Renal pelvis (tissue), 12 donors: ENCODE measurements at places on chromosomes 5 and 9.
A peak's percentile ranks its signal among the peaks of the same experiment; 100 is the strongest.

DNA sequence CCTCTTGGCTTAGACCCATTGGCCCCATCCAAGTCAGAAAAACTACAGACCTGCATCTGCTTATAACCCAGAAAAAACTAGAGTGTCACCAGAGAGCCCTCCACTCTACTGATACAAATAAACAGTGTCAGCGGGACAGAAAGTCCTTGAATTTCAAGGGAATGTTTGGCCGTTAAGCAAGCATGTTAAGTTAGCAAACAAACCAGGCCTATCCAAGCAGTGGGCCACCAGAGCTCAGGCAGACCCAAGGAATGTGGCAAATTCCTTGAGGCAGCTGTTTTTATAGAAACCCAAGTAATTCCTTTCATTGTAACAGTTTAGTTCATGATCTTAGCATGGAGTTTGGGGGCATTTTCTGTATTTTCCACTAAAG is 70.9 kb downstream of the PRLR start:
- DNase-seq: peak; percentile 30

DNA sequence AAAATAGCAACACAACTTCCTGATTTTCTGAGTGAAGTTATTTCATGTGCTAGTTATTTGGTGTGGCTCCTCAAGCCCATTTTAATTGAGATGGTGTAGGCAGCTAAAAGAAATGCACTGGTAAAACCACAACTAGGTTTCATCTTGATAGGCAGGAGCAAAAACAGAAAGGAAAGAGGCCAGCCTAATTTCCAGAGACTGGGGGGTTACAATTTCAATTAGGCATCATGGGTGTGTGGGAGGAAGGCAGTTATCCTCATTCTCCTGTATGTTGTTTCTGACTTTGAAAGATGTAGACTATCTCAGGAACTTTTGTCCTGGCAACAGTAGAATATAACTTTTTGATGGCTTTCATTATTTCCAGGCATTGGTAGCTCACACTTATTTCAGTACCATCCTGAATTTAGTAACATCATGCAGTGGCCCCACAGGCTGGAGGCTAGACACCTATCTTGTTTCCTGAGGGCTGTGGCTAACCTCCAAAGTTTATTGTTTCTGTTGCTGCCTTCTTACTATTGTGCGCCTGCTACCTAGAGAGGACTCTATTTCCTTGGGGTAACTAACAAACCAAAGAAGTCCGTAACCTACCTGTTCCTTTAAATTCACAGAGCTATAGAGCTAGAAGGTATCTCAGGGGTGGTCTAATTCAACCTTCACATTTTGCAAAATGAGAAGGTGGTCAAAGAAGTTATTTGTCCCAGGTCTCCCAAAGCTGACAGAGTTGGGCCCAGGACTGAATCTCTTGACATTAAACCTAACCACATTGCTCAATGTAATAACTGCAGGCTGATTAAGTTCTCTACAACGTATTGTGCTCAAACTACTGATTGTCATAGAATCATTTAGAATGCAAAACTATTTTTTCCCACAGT is 42.4 kb downstream of the FYB1 start:
- DNase-seq: no peak

DNA sequence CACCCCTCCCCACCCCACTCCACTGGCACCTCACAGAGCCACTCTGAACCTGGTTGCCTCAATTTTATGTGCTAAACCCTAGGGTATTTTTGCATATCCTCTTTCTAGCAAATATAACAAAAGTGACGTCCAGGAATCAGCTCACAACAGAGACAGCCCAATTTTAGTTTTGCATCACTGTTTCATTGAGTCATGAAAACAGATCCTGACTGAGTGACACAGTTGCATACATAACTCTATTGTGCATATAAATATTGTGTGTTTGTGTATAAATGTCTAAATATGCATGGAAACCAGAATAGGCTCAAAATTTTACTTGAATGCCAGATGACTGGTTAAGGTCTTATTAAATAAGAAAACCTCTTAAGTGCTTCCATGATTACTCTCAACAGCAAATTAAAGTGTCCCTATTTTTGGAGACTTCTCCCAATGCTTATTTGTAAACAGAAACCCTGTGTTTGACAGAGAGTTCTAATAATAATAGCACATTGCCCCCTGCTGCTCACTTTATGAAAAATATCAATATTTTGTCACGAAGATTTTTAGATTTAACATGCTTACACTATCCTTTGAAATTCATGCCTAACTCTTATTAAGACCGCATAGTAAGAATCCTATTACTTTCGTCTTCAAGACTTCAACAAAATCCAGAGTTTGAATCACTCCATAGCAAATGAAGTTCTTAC is 75.5 kb upstream of the PRRC1 start:
- no peak for DNase-seq

- DNase-seq: no peak
Measured at GRCh38 chr5:32790411-32790951, 79.4 kb downstream of the NPR3 start.

DNA sequence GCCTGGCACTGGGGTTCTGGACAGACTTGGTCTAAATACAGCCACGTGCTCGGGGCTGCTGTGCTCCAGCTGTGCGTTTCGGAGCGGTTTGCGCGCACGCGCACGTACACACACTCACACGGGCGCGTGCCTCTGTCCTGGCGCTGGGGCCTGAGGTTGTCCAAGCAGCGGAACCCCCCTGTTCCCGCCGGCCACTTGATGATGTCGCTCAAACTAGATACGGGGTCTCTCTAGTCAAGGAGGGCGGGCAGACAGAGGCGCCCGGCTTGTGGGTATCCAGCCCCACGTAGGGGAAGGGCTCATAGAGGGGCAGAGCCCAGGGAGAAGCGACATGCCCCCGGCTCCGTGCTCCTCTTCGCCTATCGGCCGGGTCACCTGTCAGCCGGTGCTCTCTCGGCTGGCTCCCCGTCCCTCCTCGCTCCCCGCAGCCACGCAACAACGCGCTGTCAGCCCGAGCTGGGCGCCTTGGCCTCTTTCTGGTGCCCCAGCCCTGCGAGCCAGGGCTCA is 8.9 kb downstream of the NR2F1-AS1 start:
- DNase-seq: no peak

DNA sequence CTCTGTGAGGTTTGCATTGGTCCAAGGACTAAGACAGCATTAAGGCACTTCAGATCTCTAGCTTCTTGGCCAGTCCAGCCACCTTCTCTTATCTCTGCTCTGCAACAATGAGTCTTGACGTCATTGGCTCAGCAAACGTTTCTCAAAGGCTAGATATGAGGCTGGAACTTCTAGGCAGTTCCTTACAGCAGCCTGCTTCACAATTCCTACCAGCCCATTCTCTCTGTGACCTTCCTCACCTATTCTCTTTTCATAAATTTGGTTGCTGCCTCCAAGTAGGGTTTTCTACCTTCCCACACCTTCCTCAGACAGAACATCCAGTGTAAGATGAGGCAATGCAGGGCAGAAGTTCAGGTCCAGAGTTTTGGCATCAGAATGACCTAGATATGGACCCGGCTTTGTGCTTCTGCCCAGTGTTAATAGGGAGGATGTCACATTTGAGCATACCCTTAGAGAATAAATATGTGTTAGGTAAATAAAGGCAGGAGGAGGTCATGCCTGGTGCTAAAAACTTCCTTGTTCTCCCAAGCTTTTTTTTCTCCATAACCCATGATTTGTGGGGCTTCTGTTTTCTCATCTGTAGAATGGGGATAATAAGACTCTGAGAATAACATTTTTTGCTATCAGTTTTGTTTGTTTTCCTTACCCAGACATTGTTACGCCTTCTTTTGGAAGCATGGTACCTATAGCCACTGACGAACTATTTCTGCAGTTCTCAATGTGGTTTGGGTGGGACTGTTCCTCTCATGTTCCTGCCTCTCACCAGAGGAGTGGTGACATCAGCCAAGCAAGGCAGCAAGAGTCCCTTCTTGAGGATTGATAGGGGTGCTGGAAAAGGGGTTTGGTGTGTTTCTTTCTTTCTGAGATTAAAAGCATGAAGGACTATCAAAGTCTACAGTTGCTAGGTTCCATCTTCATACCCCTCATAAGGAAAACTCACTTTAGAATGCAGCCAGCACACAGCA is 220.6 kb upstream of the TRIM32 start:
- no peak for DNase-seq

GRCh38 chr9:108212184-108212583 is 643.6 kb downstream of the ACTL7B start:
- no peak for DNase-seq

- DNase-seq: no peak
Measured at GRCh38 chr9:130999245-130999623, 9.7 kb upstream of the LAMC3 start.

DNA sequence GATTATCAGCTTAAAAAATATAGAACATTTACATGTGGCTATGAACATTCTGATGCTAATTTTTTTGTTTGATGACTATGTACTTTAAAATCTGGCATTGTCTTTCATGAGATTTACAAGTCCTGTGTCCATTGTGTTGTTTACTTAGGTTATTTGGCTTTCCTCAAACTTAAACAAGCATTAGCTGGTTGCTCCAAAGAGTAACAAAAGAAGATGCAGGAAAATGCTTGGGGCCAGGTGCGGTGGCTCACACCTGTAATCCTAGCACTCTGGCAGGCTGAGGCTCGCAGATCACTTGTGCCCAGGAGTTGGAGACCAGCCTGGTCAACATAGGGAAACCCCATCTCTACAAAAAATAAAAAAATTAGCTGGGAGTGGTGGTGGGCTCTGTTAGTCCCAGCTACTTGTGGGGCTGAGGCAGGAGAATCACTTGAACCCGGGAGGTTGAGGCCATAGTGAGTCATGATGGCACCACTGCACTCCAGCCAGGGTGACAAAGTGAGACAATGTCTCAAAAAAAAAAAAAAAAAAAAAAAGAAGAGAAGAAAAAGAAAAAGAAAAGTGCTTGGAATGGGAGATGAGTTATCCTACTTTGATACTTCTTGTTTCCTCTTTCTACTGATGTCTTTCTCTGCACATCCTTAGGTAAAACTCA is 39.7 kb downstream of the PAM start:
- no peak for DNase-seq

GRCh38 chr5:132376694-132377641 is 7.5 kb downstream of the SLC22A5 start:
- no peak for DNase-seq

DNA sequence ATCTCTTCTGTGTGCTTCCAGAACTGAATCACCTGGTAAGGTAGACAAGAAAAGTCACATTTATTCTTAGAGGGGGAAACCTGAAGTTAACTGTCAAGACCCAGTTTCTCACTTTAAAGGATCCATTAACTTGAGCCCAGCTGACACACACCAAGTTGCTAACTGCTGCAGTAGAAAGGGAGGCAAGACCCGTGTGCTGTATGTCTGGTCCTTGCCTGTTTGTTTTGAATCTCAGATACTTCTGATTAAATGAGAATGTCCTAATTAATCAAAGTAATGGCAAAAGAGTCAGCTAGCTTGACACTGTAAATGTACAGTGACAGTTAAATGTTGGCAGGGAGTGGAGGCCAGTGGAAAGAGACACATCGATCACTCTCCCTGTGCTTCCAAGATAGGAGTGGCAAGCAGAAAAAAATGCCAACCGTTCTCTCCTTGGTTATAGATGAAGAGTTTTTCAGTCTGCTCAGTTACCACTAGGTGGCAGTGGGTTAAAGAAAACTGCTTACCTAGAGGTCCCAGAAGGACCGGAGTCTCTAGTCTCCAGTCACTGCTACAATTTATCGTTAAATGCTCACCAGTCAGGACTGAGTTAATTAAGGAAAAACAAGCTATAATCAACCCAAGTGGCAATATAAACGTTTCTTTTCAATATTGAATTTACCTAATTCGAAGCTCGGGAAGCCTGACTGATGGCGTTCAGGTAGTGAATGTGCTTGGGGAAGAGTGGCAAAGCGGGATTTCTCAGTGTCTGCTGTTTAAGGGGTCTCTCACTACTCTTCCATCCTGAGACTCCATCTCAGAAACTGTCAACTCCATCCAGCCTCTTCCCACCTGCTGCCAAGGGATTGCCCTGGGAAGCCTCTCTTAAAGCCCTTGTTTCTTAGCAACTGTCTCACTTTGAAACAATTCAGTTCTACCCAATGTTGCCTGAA is 18.4 kb downstream of the LSM11 start:
- DNase-seq: peak; percentile 56

DNA sequence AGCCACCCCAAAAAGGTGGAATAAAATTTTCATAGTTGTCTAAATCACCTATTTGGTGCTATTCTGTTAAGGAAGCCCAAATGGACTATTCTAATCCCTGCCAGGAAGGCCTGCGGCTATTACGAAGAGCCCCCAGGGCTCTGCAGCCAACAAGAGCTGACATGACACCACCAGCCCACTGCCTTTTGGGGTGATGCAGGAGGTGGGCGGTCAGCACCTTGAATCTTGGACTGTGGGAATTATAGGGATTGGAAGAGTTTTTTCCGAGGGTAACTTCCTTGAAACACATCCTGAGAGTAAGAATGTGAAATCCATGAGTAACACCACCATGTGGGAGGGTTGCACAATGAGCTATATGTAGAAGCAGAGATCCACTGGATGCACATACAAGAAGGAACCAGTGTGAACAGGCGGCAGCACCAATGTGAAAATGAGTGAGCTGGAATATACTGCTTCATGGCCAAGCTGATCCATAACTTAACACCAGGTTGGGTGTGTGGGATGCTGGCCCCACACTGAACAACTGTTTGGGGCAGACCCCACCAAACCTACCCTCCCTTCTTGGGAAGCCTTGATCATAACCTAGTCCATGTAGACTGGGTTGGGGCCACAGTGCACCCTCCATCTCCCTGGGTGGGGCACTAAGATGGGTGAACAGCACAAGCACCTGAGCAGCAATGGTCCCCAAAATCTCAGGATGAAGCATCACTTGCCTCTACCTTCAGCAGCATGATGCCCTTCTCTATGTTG is 239.0 kb downstream of the FSTL4 start:
- no peak for DNase-seq

DNA sequence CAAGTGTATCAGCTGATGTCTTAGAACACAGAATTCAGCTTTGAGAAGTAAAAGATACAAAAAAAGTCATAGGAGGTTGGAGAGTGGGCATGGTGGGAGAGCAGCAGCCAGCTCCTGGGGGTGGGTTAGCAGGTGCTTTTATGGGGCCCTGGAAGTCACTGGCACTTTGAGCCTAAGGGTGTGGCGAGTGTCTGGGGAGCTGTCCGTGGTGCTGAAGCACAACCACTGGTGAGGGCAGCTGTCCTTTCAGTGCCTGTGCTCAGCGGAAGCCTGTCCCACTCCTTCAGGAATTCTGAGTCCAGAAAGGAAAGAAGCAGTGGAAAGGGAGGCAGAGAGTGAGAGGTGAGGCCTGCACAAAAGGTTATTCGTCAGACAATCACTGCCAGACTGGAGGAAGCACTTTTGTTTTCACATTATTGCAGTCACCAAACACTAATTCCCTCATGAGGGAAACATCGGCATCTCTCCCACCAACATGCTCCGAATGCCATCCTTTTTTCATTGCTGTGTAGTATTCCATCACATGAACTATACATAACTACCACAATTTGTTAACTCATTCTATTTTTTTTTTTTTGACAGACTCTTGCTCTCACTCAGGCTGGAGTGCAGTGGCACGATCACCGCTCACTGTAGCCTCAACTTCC is 59.4 kb upstream of the RAPGEF1 start:
- DNase-seq: peak; percentile 68

- no peak for DNase-seq
Measured at GRCh38 chr9:69062195-69062594, 26.6 kb downstream of the FXN start.
